MG63 (cell line): ENCODE measurements at places on chromosomes 11 and 22. TPM values are rescaled to one million over a fixed set of nuclear protein-coding genes. Genes with fewer than 3 reads are reported as not detected.

DNA sequence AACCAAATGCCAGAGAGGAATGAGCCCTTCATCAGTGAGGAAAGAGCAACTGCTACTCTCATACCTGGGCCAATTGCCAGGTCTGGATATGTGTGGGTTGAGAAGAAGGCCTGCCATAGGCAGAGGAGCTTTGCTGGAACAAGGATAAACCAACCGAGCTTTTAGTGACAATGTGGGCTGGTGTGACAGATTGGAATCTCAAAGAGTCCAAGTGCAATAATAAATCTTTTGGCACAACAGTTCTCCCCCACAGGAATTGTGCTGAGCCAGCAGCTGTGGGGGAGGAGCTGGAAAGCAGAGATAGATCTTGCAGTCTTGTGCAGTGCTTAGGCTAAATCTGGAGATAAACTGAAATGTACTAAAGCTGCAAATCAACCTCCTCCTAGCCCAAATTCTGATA lies 79.4 kb upstream of the ISX start:
- no peak for DNase-seq

DNA sequence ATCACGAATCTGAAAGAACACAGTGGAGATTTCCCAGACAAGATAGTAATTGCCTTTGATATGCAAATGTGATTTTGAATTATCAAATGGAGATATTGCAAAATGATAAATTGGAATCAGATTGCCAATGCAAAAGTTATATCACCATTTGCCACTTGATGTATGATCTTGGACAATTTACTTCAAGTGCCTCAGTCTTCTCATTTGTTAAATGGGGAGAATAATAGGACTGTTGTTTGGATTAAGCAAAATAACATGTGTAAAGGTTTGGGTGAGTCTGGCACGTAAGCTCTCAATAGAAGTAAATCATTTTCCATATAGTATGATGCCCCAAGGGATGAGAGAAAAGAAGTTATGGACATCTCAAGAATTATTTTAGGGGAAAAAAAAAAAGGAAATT lies 7.9 kb upstream of the PHF21A start:
- no peak for DNase-seq

DNA sequence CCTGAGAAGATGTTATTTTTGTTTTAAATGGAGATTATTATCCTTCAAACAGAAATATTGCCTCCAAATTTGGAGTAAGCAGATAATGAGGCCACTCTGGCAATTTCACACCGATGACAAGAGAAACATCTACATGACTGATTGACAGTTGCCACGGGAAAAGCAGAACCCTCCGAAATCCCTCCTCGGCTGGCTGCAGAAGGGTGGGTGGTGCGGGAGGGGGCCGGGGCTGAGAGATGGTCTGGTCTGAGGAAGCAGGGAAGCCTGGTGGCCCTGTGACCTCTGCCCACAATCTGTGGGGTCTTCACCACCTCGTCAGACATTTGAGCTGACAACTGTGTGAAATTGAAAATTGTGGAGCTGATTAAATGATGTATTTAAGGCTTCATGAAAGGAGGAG lies 503.2 kb downstream of the MN1 start:
- no peak for DNase-seq

GRCh38 chr22:37999640-38000272 lies 15.4 kb upstream of the SOX10 start:
- peak; percentile 88 for DNase-seq

GRCh38 chr11:8613036-8613435 lies 19.0 kb upstream of the STK33 start:
- no peak for DNase-seq

DNA sequence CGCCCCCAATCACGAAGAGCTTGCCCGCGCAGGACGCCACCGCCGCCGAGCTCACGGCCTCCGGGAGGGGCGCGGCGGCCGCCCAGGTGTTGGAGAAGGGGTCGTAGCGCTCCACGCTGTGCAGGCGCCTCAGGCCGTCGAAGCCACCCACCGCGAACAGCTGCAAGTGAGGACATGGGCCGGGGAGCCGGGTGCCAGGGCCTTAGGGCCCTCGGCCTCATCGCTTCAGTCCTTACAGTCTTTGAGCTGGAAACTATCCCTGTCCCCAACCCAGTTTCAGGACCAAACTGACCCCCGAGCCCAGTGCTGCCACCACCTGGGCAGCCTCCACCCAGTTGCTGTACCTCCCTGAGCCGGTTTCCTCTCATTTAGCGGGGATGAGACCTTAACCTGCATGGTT lies 7.6 kb downstream of the KLHL35 start:
- DNase-seq, result no peak

GRCh38 chr11:78474451-78474850 lies 56.8 kb upstream of the GAB2 start:
- DNase-seq, result no peak

- DNase-seq, result peak; percentile 76
Measured at GRCh38 chr11:134949121-134950090, 537.4 kb upstream of the B3GAT1 start.

GRCh38 chr11:30125456-30125855 lies 105.4 kb upstream of the FSHB start:
- no peak for DNase-seq

GRCh38 chr22:23700706-23701105 lies 9.9 kb downstream of the RGL4 start:
- DNase-seq, result no peak

DNA sequence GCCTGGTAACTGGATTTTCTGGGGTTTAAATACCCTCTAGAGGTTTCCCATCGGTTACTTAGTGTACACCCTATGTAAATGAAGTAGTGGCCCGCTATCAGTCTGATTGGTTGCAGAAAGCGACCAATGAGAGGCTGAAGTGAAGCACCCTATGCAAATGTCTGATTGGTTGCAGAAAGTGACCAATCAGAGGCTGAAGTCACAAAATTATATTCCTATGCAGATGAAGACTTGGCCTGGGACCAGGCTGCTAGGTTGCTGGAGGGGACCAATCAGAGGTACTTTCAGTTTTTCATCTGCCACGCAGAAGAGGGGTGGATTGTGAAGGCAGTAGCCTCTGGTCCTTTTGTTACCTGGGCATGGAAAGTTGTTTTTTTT lies 134.8 kb downstream of the TBC1D22A start:
- DNase-seq, result peak; percentile 6

DNA sequence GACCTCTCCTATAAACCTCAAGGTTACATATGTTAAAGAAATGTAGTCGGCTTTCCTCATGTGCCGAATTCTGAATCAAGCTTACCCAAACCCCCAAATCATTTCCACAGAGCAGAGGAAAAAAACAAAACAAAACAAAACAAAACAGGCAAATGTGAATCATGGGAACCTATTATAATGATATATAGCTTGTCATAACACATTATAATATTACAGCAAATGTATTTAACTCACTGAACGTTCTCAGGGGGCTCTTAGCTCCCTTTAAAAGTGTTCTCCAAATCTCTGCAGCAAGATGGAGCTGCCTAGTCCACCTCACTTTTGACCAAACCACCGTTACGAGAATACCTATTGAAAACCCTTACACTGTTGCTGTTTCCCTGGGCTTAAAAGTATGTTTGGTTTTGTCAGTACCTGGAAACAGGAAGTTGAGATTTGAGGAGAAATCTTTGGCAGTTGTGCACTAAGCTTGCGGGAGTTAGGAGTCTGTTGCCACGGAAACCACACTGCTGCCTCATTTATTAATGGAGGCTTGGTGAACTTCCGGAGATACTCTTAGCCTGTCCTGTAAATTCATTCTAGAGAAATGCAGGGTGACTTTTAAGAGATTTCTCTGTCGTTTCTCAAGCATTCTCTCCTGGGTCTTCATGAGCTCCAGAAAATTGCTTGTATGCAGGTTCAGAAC lies 167.0 kb upstream of the RASSF10 start:
- DNase-seq, result peak; percentile 55

- DNase-seq, result no peak
Measured at GRCh38 chr22:45860201-45860600, 116.8 kb downstream of the WNT7B start.

DNA sequence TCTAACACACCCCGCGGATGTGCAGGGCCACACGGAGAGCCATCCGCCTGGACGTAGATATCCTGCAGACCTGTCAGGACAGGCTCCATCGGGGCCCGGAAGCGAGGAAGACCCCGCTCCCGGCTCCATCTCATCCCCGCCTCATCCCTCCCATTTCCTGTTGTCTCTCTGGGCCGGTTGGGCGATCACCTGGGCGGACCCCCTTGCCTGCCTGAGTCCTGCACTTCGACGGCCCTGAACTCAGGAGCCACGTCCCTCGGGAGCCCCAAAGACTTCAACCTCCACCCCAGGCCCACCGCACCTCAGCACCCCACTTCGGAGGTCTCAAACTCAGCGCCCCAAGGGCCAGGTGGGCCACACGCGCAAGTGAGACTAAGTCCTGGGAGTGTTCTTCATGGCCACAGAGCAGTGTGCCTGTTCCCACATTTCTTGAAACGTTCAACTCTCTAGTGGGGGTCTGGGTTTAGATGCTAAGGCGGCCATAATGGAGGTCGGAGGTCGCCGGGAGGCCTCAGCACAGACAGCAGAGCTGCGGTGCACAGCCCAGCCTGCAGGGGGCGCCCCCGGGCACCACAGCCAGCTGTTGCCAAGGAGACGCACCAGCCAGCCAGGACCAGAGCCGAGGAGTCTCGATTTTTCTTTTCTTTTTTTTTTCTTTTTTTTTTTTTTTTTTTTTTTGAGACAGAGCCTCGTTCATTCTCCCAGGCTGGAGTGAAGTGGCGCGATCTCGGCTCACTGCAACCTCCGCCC lies 26.0 kb upstream of the FADD start:
- DNase-seq, result peak; percentile 35

- no peak for DNase-seq
Measured at GRCh38 chr11:111359223-111360149, 19.6 kb downstream of the POU2AF1 start.

DNA sequence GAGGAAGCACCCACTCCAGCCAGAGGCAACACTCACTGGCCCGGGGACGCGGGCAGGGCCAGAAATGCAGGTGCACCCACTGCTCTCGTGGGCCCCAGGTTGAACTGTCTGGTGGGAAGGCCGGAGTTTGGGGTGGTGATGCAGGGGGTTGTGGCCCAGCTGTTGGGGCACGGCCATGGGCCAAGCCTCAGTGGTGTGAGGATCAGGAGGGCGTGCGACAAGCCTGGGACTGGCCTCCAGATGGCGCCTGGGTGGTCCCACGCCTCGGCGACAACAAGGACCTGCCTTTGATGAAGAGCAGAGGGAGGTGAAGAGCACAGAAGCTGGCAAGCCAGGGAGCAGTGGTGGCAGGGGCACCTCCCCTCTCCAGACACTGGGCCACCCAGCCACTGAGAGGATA lies 240.8 kb downstream of the BRD1 start:
- no peak for DNase-seq

GRCh38 chr22:23608583-23608982 lies 23.5 kb downstream of the DRICH1 start:
- no peak for DNase-seq

DNA sequence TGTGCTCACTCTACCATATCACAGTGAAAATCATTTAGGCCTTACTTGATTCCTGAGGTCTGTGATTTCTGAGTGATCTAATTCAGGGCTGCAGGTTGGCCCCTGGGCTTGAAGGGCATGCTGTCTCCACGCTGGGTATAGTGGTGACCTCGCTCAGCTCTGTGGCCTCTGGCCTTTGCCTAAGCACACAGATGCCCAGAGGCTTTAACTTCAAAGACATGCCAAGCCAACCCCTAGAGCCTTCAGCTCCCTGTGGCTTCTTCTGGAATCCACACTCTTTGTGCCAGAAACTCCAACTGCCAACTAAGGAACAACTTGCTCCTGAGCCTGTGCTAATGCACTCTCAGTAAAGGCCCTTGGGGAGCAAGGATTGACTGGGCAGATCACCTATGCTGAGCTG lies 232.6 kb upstream of the MPPED2 start:
- DNase-seq, result no peak

- no peak for DNase-seq
Measured at GRCh38 chr11:28757725-28758515, 649.7 kb downstream of the METTL15 start.

DNA sequence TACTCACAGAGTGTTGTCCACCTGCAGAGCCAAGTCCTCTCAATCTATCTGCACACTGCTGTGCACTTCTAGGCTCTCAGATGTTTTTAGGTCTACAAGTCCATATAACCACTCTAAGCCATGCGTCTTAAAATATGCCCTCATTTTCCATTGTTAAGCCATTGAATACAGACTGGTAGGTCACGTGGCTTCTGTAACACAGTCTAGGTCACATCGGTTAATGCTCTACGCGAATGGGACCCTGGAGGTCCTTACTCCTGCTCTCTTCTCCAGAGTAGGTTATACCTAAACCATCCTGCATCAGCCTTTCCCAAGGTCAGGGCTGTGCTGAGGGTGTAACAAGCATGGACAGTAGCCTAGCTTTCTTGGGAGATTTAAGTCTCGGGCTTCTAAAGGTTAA lies 819 bp downstream of the JAML start:
- no peak for DNase-seq

GRCh38 chr11:64910451-64911093 lies 6.4 kb downstream of the ATG2A start:
- DNase-seq, result no peak

DNA sequence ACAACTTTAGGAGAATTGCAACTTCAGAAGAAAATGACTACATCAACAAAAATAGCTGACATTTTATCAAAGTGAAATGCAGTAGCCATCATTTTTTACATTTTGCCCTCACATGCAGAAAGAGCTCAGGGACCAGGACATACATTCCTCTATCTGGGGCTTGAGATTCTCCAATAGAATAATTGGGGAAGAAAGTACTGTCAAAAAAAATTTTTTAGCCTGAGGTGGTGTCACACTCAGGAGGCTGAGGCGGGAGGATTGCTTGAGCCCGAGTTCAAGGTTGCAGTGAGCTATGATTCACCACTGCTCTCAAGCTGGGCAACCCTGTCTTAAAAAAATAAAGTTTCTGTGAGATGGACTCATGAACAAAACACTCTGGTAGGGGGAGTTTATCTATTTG lies 32.2 kb upstream of the DEPDC7 start:
- DNase-seq, result no peak

The AMPD3 gene
- 1.6 and 4.9 TPM in 2 replicates for total RNA-seq

The MS4A7 gene
- total RNA-seq, result not detected in 2 replicates

The C22orf15 gene
- 0.30 TPM in 1 of 2 replicates, not detected in the other for total RNA-seq

The RPS25 gene
- total RNA-seq, result 1,989 and 2,700 TPM in 2 replicates

The CAPRIN1 gene
- 199 and 235 TPM in 2 replicates for total RNA-seq

The SPDYC gene
- total RNA-seq, result not detected in 2 replicates

The L3MBTL2 gene
- total RNA-seq, result 17.4 and 30.3 TPM in 2 replicates

The OTOG gene
- not detected in 2 replicates for total RNA-seq

The DCDC1 gene
- total RNA-seq, result 0.36 TPM in 1 of 2 replicates, not detected in the other

The TMEM191B gene
- total RNA-seq, result not detected in 2 replicates

The TTC36 gene
- not detected in 2 replicates for total RNA-seq
